ENCODE measurements at places on chromosomes 12 and 14.

DNA sequence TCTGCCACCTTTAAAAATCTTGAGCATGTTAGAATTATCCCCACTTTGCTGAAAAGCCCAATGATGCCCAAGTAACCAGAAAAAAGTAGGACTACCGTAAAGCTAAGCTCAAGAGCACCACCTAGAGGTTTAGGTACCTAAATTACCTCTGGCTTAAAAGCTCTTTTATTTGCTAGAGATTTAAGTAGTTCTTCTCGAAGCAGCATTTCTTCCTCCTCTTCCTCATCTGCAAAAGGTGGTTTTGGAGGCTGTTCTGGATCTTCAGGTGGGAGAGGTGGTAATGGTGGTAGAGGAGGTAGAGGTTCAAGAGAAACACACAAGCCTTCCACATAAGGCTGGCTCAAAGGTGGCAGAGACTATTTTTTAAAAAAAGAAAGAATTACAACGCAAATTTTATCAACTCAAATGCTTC, 26.9 kb downstream of the ZFC3H1 start:
- no peak for DNase-seq

- DNase-seq = peak; percentile 46
These were observed 20.1 kb downstream of the STX2 start for GRCh38 chr12:130818635-130819576.

- no peak for DNase-seq
These were observed 307.2 kb downstream of the ADGRD1 start for GRCh38 chr12:131260954-131261353.

GRCh38 chr12:123270214-123271000, 1.2 kb downstream of the CDK2AP1 start:
- DNase-seq = no peak

DNA sequence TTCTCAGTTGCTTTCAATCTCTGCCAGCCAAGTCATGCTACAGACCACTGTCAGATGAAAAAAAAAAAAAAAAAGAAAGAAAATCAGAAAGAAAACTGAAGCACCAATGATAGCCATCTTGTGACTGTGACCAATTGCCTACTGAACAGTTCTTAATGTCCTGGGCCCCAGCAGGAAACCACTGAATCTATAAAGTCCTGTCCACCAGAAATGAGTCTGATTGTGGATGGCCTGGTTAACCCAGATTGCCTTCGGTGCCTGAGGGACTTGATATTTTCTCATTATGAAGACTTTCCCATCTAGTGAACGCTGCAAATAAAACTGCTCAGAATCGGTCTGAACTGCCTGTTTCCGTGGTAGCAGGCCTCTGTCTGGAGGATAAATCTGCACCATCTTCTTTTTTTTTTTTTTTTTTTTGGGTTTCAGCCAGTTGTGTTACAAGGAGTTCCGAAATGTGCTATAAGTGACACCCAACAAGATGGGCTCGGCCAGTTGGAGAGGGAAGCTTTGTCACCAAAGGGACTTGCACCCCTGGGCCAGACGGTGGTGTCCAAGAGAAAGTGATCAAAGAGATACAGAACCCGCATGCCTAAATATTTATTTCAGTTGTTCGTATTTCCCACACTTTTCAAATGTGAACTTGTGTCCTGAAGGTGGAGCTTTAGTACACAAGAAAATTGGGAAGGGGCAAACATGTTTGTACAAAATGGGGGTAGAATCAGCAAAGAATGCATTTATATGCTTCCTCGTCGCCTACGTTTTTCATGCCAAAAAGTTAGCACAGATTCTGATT, 3.0 kb upstream of the PLXNC1 start:
- DNase-seq = peak; percentile 13

Data from anterior cingulate cortex (tissue), 58 donors.